ENCODE measurements at places on chromosomes 4 and X.

GRCh38 chr4:858041-858481, 32.1 kb upstream of the CPLX1 start:
- DNase-seq: no peak

DNA sequence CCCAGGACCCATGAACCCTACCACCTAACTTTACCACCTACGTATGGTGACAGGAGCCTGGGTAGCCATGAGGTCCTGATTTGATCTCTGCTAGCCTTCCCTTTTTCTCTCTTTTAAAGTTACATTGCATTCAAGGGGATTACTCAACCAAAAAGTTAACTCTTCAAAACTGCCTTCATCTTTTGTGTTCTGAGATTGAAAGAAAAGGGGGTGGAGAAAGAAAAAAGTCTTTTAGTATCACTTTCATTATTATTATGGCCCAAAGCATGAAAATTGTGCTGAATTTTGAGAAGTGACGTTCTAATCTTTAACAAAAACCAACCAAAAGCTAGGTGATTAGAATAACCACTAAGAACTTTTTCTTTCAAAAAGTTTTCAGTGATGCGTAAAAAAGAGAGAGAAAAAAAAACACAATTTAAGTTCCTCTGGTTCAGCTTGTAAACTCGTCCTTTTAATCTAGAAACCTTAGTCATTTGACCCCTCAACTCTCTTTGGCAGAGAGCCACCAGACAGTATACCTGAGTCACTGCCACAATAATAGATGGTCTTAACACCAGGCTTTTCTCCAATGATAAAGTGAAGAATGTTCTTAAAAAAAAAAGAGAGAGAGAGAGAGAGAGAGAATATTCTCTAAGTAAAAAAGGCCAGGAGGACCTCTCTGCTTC, 347.4 kb upstream of the FGF13 start:
- no peak for DNase-seq

GRCh38 chr4:2091990-2092668, 33.0 kb downstream of the NAT8L start:
- DNase-seq: no peak

DNA sequence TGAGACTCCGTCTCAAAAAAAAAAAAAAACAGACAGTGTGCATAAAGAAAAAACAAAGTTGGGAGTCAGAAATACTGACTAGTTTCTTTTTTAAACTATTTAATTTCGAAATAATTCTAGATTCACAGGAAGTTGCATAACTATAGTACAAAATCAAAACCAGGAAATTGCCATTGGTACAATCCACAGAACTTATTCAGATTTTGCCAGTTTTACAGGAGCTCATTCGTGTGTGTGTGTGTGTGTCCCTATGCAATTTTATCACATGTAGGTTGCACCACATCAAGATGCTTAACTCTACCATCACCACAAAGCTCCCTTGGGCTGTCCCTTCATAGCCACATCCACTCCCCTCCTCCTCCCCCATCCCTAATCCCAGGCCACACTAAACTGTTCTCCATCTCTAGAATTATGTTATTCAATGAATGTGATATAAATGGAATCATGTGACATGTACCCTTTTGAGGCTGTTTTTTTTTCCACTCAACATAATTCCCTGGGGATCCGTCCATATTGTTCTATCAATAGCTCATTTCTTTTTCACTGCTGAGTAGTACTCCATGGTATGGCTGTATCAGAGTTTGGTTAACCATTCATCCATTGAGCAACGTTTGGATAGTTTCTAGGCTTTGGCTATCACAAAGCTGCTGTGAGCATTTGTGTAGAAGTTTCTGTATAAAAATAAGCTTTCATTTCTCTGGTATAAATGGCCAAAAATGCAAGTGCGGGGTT, 16.3 kb upstream of the DDX3X start:
- no peak for DNase-seq

- DNase-seq: peak; percentile 69
Measured at GRCh38 chrX:1581132-1581531, 10.3 kb upstream of the AKAP17A start.

GRCh38 chrX:69210581-69210980, 45.3 kb upstream of the PJA1 start:
- no peak for DNase-seq

DNA sequence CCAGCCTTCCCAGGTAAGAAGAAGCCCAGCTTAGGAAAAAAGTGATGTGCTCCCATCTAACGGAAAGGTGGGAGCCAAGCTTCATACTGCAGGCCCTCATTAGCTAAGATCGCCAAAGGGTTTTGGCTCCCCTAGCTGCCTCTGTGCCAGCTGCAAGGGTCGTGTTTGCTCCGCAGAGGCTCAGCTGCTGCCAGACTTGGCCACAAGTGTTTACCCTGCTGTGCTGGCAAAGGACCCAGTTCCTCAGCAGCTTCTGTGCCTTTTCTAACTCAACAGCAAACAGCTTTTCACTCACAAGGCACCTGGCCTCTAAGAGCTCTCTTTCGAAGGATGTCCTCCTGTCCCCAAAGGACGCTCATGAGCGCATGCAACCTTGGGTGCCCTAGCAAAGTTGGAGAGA, 12.2 kb upstream of the VMA21 start:
- DNase-seq: no peak

GRCh38 chr4:6692806-6693205, 872 bp upstream of the S100P start:
- DNase-seq: no peak

GRCh38 chr4:25310066-25310802, 2.3 kb upstream of the ZCCHC4 start:
- no peak for DNase-seq

- peak; percentile 54 for DNase-seq
Measured at GRCh38 chrX:47643926-47644325, 6.4 kb downstream of the ELK1 start.

Data from RKO (cell line).